ENCODE measurements at places on chromosomes 4 and X.

- DNase-seq: no peak
These were observed 45.3 kb downstream of the SHOX start for GRCh38 chrX:675955-676295.

- DNase-seq: no peak
These were observed 92.3 kb downstream of the GC start for GRCh38 chr4:71691416-71692073.

DNA sequence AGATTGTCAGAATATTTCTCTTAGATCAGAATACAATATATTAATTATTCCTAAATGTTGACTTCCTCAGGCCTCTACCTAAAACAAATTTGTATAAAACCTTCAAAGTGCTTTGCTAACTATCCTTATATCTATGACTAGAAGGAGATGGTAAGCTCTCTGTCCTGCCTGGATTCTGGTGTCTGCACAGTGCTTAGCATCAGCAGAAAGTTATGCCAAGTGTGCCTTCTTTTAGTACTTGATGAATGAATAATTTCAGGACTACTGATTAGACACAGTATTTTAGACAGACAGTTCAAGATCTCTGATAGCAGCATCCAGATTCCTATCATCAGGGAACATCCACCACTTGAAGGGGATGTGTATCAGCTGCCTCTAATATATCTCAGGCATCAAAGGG lies 242.4 kb upstream of the TLL1 start:
- no peak for DNase-seq

- DNase-seq: no peak
These were observed 31.5 kb downstream of the UCHL1 start for GRCh38 chr4:41288254-41288653.

GRCh38 chr4:88900432-88900831 lies 156.6 kb downstream of the FAM13A start:
- DNase-seq: no peak

DNA sequence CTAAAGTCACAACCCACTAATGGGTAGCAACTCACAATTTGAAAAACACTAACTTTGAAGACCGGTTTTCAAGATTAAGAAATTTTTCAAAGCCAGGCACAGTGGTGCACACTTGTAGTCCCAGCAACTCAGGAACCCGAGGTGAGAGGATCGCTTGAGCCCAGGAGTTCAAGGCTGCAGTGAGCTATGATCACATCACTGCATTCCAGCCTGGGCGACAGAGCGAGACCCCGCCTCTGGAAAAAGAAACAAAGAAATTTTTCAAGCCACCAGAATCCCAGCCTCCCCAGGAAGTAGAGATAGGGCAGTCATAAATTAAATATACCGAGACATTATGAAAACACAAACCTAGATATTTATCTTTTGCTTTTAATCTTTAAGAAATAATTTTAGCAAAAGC lies 13.0 kb downstream of the SMARCA1 start:
- DNase-seq: no peak

DNA sequence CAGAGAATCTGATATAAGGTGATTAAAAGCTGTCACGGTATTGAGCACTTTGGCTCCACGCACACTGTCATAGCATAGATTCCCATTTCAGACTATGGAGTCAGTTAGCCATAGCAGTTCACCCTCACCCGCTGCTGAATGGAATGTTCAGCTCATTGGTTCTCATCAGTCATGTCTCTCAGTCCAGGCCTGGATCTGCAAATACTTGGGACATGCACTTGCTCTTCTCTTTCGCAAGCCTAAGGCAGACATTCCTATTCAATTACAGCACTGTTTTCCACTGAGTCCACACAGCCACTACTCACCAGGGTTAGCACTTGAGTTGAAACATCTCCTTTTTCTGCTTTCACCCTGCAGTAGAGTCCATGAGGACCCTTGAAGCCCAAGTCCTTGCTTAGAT lies 30.6 kb upstream of the SCML1 start:
- no peak for DNase-seq

GRCh38 chr4:163085085-163085484 lies 81.6 kb downstream of the NAF1 start:
- no peak for DNase-seq

DNA sequence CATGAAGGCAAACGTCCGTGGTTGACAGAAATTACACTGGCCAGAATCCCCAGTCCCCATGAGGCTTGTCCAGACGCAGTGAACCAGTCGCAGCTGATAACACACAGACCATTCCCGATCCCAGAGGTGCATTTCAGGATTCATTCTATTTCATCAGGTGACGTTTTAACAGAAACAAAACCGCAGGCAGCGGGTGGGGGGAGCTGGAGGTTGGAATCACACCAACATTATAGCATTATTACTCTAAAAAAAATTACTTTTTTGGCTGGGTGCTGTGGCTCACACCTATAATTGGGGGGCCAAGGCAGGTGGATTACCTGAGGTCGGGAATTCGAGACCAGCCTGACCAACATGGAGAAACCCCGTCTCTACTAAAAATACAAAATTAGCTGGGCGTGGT lies 25.2 kb downstream of the NOP14 start:
- DNase-seq: no peak

- no peak for DNase-seq
These were observed 91.5 kb downstream of the HPRT1 start for GRCh38 chrX:134551376-134552048.

DNA sequence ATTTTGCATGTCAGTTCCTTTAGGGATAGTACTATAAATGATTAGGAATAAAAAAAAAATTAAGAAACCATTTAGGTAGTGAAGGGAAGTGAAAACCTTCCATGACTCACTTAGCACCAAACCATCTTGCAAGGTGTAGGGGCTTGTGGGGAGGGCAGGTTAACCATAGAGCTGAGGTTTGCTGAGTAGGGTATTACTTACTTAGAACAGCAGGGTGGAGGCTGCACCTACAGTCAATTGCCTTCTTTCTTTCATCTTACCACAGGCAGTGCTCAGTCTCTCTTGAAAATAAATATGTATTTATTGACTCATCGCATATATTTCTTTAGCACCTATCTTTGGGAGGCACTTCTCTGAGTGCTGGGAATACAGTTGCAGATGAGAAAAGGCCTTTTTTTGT lies 104.9 kb upstream of the GIMD1 start:
- no peak for DNase-seq

- DNase-seq: no peak
These were observed 1145.4 kb downstream of the STIM2 start for GRCh38 chr4:28006021-28006420.

DNA sequence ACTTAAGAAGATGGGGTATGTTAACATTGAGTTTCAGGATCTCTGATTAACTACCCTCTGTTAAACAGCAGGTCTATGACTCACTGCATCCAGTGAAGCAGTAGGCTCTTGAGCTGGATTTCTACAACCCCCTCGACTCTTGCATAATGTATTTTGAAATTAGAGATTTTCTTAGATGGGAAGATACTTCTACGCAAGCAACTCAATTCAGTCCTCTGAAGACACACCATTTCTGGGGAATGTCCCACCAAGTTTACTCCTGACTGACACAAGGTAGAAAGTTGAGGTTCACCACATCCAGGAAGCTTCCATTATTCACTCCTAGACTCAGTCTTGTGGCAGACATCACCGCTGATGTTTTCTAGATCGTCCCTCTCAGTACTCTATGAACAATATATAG lies 12.9 kb downstream of the PALLD start:
- no peak for DNase-seq

GRCh38 chrX:142233400-142233799 lies 28.3 kb upstream of the MAGEC2 start:
- DNase-seq: no peak

DNA sequence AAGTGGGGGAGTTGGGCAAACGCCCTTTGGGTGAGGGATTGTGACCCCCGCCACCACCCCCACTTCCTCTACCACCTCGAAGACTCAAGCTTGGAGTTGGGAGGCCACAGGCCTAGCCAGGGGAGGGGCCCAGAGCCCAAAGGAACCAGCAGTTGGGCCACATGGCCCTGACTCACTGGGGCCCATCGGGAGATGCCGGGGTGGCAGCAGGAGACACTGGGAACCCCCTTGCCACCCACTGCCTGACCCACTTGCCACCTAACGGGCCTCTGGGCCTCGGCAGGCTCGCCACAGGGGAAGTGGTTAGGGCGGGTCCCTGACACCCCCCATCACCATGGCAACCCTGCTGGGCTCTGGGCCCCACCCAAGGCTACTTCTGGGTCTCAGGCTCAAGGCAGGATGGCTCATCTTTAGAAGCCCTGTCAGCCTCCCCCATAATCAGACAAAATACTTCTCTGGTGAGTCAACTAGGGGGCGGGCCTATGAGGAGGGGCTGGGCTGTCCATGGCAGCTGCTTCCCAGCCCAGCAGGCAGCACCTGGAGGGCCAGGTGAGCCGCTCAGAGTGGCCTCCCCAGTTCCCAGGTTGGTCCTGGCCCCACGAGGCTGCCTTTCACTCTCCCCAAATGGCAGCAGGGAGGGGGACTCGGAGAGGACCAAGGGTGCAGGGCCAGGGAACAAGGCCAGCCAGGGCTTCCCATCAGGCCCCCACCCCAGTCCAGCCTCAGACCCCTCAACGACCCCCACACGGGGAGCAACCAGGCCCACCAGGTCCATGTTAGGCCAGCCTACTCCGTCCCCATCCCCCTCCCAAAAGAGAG lies 5.6 kb downstream of the FLNA start:
- DNase-seq: peak; percentile 90

- no peak for DNase-seq
These were observed 174.2 kb upstream of the DMD start for GRCh38 chrX:33385546-33385945.

GRCh38 chrX:12686331-12686730 lies 104.9 kb upstream of the PRPS2 start:
- DNase-seq: no peak

GRCh38 chr4:79935274-79935673 lies 137.8 kb downstream of the ANTXR2 start:
- DNase-seq: no peak

DNA sequence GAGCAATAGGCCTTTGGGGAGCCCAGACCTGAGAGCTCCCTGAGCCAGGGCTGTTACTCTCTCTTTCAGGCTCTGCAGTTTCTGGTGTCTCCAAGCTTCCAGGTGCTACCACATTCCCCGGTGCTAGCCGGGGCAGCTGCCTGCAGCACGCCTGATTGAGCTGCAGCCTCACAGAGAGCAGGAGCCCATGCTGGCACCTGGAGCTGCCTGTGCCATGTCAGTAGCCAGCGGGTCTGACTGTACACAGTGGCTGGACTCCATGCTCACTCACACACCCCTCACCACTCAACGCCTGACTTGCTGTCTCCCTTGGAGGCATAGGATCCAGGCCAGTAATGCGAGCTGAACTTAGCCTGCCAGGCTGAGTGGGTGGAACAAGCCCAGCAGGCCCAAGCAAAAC lies 800.4 kb upstream of the AGA start:
- DNase-seq: no peak

DNA sequence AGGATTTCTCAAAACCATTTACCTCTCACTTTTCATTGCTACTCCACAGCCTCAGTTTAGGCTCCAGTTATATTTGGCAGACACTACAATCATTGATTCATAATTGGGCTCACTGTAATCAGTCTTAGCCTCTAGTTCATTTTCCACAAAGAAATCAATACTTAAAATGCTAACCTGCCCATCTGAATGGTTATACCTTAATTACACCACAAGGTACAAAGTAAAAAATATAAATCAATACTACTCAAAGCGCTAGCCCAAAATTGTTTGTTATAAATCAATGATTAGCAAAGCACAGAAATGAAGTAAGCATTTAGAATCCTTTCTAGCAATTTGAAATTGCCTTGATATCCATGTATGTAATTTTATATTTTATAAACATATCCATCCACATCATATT lies 222.6 kb upstream of the NDST3 start:
- no peak for DNase-seq

DNA sequence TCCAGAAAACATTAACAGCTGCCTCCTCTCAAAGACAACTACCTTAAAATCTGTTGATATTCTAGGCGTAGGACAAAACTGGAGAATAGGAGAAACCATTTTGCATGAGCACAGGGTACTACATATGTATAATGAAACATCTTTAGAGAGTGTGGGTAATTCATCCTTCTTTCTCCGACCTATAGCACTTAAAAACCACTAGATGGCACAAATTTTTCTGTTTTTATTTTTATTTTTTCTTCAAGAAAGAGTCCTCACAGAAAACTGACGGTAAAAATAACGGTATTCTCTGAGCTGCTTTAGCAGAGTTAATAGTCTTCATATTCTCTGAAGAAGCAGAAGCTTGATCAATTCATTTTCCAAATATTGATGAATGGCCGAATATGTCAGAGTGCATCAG lies 14.6 kb downstream of the SMIM31 start:
- DNase-seq: no peak

DNA sequence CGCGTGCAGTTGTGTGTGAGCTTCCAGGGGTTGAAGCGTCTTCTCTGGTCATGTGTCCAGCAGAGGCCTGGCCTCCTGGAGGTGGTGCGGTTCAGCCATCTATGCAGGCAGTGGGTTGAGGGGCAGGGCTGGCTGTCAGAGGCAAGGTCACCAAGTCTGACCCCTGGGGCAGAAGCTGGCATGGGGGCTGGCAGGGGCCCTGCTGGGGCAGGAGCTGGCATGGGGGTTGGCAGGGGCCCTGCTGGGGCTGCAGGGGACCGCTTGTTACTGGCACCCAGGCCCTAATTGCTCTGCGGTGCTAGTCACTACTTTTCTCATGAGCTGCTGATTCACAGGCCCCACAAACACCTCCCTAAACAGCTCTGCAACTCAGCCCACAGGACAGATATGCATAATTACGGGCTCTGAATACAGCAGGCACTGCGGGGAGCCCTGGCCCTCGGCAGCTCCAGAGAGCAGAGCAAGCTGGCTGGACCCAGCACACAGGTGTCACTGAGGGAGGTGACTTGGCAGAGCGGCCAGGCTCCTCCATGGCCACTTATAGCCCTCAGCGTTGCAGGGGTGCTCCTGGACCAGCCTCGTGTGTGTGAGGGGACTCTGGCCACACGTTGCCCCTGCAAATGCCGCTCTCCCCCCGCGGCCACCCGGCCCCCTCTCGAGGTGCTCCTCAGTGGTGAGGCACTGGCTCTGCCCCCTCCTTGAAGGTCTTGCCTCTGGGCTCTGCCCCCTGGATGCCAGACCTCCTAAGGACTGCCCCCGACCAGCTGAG lies 32.7 kb downstream of the CPLX1 start:
- DNase-seq: no peak

DNA sequence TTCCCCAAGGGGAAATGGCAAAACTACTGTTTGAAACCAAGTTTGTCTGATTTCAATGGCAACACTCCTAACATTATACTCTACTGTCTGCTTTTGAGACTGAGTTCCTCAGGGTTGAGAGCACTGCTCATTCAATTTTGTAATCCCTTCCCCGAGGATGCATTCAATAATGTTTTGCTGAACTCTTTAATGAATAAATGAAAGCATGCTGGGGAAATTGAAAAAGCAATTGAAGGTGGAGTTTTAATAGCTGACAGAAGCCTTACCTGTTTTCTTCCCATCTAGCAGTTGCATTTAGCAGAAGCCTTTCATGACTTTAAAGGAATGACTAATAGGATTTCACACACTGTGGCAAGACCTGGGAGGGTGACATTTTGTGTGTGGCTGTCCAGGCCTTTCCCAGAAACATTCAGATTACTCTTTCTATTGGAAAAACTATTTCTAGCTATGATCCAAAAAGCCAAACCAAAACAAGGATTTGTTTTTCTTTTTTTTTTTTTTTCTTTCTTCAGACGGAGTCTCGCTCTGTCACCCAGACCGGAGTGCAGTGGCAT lies 45.1 kb downstream of the DTHD1 start:
- no peak for DNase-seq

- no peak for DNase-seq
These were observed 70.0 kb downstream of the MGST2 start for GRCh38 chr4:139735381-139736273.
